ENCODE measurements at places on chromosomes 5 and 9.

GRCh38 chr5:146016764-146017484, 80.5 kb downstream of the SH3RF2 start:
- no peak for DNase-seq

- no peak for DNase-seq
Measured at GRCh38 chr9:124381170-124381945, 33.9 kb downstream of the PSMB7 start.

DNA sequence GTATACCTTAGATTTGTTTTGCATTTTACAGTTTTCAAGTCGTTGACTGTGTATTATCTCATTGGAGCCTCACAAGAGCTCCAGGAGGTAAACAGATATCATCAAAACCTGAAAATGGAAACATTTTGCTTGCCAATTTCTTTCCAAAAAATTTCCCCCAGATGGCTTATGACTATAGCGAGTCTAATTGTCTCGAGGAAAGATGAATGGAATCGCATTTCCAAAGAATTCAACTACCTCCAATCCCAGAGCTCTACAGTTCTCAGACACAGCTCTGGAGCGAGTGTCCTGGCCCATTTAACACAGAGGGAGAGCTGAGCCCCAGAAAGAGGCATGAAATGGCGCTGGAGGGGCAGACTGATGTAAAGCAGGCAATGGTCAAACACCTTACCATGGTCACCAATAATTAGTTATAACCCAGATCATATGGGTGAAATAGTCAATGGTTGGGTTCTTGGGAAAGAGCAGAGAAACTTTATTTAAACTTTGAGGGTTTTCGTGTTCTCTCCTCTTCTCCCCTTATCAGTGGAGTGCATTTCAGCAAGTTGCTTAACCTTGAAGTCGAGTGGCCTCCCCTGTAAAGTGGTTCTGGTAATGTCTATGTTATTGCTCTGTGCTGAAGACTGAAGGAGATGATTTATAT, 168.2 kb downstream of the ZDHHC21 start:
- no peak for DNase-seq

GRCh38 chr5:181052672-181053487, 12.8 kb downstream of the BTNL9 start:
- DNase-seq, result peak; percentile 56

DNA sequence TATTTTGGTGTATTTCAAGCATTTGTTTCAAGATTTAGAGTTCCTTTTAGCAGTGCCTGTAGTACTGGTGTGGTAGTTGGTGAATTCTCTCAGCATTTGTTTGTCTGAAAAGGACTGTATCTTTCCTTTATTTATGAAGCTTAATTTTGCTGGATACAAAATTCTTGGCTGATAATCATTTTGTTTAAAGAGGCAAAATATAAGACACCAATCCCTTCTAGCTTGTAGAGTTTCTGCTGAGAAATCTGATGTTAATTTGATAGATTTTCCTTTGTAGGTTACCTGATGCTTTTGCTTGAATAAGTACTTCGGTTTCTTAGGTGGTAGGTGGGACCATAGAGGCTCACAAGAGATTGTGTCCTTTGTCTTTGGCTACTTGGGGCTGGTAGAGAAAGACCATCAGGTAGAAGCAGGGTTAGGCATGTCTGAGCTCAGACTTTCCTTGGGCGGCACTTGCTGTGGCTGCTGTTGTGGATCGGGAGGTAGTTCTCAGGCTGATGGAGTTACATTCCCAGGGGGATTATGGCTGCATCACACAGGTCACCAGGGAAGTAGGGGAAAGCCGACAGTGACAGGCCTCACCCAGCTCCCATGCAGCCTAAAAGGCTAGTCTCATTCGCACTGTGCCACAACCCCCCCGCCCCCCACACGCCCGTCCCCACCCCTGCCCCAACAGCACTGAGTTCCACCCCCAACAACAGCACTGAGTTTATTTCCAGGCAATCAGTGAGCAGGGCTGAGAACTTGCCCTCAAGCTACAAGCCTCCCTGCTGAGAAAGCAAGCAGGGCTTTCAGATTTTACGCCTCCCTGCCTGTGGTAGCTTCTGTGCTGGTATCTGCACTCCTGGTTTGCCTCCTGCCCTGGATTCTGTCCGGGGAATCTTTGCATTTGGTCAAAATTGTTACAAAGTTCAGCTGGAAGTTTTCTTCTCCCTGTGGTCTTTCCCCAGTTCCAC, 127.1 kb upstream of the GLRA1 start:
- no peak for DNase-seq

DNA sequence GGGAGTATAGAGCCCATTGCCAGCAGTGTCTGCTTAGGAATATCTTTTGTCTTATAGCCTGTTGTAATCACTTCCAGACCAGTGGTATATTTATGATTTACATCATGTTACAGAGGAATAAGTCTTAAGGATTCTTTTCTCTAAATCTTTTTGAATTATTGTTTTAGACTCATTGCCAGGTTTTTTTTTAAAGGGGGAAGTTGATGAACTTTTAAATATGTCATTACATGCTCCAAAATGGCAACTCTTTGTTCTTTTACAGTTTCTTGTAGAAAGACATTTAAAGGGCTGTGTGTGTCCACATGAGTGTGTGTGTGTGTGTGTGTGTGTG, 59.4 kb upstream of the NFIB start:
- no peak for DNase-seq

DNA sequence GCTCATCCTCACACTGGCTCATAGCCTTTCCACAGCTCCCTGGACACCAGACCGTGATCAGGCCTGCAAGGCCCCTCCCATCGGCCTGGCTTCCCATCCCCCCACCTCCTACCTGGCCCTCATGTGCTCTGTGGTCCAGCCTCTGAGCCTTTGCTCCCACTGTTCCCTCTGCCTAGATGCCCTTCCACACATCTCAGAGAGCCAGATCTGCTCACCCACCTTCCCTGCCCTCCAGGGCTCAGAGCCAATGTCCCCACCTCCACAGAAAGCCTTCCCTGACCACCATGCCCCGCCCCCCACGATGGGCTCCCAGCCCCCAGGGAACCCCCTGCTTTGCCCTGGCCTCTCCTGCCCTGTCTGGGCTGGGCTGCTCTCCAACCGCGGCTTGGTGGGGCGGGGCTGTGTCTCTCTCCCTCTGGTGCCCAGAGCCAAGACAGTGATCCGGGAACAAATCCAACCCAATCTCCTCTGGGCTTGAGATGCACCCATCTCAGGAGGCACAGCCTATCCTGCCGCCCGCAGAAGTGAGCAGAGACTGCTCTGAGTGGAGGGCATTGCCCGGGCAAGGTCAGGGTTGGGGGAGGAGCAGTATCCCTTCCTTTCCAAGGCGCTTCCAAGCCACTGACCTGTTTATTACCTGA, 1.6 kb downstream of the NINJ1 start:
- DNase-seq, result no peak

DNA sequence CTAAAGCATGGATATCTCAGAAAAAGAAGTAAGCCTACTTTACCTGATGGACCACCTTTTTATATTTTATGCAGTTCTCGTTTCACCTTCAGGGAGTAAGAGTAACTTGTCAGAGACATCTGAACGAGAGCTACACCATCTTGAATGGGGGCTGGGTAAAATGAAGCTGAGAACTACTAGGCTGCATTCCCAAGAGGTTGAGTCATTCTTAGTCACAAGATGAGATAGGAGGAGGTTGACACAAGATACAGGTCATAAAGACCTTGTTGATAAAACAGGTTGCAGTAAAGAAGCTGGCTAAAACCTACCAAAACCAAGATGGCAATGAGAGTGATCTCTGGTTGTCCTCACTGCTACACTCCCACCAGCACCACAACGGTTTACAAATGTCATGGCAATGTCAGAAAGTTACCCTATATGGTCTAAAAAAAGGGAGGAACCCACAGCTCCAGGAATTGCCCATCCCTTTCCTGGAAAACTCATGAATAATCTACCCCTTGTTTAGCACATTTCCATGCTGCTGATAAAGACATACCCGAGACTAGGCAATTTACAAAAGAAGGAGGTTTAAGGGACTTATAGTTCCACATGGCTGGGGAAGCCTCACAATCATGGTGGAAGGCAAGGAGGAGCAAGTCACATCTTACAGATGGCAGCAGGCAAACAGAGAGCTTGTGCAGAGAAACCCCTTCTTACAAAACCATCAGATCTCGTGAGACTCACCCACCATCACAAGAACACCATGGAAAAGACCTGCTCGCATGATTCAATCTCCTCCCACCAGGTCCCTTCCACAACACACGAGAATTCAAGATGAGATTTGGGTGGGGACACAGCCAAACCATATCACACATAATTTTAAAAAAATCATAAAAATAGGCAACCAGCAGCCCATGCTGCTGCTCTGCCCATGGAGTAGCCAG, 62.5 kb downstream of the GIN1 start:
- no peak for DNase-seq

- no peak for DNase-seq
Measured at GRCh38 chr9:99075246-99075912, 29.5 kb upstream of the TGFBR1 start.

DNA sequence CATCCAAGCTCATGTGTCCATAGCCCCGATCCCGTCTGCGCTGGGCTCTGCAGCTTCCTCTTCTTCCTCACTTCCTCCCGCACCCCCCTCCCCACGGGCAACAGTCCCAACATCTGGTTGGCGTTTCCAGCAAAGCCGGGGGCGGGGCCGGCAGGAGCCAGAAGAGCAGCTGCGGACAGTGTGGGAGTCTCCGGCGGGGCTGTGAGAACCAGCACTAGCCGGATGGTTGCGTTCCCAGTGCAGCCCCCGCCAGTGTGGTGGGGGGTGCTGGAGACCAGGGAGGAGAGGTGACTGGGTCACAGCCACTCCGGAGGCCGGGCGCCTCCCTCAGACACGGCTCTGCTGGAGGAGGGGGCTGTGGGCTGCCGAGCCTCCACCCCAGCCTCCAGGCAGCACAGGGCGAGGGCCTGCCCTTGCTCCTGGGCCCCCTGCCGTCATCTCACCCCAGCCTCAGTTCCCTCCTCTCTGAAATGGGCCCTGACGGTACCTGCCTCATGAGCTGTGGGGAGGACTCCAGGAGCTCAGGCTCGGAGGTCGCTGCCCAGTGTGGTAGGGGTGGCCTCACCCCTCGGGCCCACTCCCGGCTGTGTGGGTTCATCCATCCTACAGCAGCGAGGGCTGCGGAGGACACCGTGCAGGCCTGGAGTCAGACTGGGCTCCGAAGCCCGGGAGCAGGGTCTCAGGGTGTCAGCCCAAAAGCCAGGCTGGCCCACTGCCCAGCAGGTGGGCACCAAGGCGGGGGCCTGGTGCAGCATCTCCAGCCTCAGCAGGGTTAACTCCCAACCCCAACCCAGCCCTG, 41.5 kb upstream of the NOTCH1 start:
- DNase-seq, result no peak

- no peak for DNase-seq
Measured at GRCh38 chr5:127311781-127312525, 21.4 kb downstream of the MEGF10 start.

GRCh38 chr5:87307796-87308423, 40.2 kb downstream of the RASA1 start:
- DNase-seq, result no peak

DNA sequence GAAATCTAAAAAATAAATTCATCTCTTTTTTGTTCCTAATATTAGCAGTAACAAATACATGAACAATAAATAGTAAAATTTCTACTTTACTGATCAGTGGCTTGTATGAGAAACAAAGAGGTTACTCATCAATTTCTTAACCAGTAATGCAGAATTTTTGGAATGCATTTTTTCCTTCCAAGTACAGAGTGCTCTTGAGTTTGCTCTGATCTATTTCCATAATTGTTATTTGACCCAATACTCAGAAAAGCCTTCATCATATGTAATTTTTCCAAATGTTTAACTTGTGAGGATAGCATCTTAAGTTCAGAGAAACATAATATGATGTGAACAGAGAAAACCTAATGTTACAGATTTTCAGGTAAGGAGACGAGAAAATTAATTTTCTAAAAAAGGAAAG, 47.3 kb downstream of the FBN2 start:
- DNase-seq, result no peak

DNA sequence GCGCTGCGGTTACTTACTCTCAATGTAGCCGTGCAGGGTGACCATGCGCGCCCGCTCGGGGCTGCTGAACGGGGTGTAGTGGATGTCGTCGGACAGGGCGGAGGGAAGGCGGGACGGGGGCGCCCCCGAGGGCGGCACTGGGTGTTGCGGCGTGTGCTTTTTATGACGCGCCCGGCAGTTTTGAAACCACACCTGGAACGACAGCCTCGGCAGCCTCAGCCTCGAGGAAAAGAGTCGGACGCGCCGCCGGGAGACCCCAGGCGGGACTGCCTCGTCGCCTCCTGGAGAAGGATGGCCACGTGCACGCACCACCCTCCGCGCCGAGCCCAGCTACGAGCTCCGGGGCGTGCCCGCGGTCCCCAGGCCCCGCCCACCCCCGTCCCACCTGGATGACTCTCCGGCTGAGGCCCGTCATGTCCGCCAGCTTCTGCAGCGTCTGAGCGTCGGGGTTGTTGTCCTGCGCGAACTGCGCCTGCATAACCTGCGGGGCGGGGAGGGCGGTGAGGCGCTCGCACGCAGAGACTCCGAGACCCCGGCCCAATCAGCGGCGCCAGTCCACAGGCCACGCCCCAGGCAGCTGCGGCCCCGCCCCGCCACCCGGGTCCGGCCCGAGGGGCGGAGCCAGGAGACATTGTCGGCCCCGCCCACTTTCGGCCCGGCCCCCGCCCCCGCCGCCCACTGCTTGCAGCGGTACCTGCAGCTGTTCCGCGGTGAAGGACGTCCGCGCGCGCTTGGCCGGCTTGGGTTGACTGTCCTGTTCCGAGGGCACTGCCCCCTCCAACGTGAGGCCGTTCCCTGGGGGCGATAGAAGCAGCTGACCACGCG, 15.0 kb downstream of the LHX6 start:
- peak; percentile 98 for DNase-seq

- DNase-seq, result no peak
Measured at GRCh38 chr5:10521466-10522223, 42.2 kb upstream of the ANKRD33B start.

DNA sequence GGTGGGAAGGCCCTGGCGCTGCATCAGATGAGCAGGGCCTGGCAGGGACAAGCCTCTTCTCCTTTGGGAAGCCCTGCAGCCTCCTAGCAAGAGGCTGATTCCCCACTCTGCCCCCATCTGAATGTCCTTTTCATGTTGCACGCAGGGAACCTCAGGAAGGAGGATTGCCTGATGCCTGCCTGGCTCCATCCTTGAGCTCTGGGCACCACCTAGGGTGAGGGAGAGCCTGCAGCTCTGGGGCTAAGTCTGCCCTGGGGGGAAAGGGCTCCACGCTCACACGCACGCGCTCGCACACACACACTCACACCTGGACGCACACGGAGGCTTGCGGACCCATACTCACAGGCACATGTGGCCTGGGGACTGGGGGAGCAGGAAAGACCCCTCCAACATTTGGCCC, 86.6 kb downstream of the LMX1B start:
- peak; percentile 16 for DNase-seq

GRCh38 chr5:113147101-113147508, 170.5 kb downstream of the DCP2 start:
- DNase-seq, result peak; percentile 77

DNA sequence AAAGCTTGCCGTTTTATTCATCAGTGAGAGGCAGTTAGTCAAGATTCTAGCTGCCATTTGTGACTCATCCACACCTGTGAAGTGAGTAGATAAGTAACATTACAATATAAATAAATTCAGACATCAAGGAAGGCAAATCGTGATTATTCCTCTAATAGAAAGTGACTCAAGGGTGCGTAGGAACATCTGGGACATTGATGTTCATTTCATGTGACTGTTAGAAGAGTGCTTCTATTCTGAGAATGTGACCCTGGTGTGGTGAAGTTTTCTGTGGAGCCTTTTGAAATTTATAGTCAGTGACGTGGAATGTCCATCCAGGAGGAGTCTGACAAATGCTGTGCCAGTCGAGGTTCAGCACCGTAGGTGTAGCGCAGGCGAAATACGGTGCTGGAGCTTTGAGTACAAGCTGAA, 48.4 kb upstream of the FAM240B start:
- no peak for DNase-seq

GRCh38 chr5:74231697-74232096, 408.8 kb downstream of the ENC1 start:
- no peak for DNase-seq

GRCh38 chr5:139395844-139396640, 1.1 kb upstream of the PROB1 start:
- no peak for DNase-seq
